Small intestine (tissue), 16 donors: ENCODE measurements at places on chromosomes 16 and 17. TPM values are rescaled to one million over a fixed set of nuclear protein-coding genes. Genes with fewer than 3 reads are reported as not detected.

CNTD1 gene
- not detected for polyA plus RNA-seq

PIK3R5 gene
- 1.3 TPM for polyA plus RNA-seq

WNT9B gene
- 0.54 TPM for polyA plus RNA-seq

G6PC1 gene
- 12.1 TPM for polyA plus RNA-seq

CES4A gene
- polyA plus RNA-seq, result 5.1 TPM

RHBDL3 gene
- not detected for polyA plus RNA-seq

CTRB2 gene
- not detected for polyA plus RNA-seq

- no peak for DNase-seq
- H3K27ac ChIP-seq, result peak overlapping the region; percentile 22
- no peaks in the 10 kb centered on the region for H3K27me3 ChIP-seq
- H3K4me1 ChIP-seq, result peaks cover 39% of the 10 kb centered on the region
- peaks cover 99% of the 10 kb centered on the region for H3K36me3 ChIP-seq
Measured at GRCh38 chr17:38915639-38915995, 9.8 kb upstream of the LASP1NB start.

GRCh38 chr17:34533806-34534527 is 45.4 kb upstream of the TMEM132E start:
- H3K4me1 ChIP-seq, result no peaks in the 10 kb centered on the region
- H3K36me3 ChIP-seq, result no peaks in the 10 kb centered on the region
- no peak overlapping the region for H3K27ac ChIP-seq
- H3K27me3 ChIP-seq, result no peaks in the 10 kb centered on the region

DNA sequence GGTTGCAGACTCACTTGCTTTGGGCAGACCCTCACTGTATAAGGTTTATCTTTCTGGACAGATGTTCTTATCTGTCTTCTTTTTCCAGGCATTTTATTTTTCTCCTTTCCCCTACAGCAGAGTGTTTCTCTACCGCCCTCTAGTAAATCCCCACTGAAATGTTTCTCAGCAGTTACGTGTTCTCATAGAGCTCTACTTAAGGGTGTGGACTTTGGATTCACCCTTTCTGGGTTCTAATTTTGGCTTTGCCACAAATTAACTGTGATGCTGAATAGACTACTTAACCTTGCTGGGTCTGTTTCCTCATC is 2.0 kb downstream of the ADAT1 start:
- DNase-seq, result peak; percentile 52
- H3K4me1 ChIP-seq, result peaks cover 4% of the 10 kb centered on the region
- H3K4me3 ChIP-seq, result no peak overlapping the region
- no peak overlapping the region for H3K27ac ChIP-seq

- H3K4me3 ChIP-seq, result no peak overlapping the region
- peaks cover 38% of the 10 kb centered on the region for H3K4me1 ChIP-seq
- DNase-seq, result no peak
- H3K36me3 ChIP-seq, result peaks cover 31% of the 10 kb centered on the region
- H3K27me3 ChIP-seq, result no peaks in the 10 kb centered on the region
- no peak overlapping the region for H3K27ac ChIP-seq
Measured at GRCh38 chr16:70578035-70578434, 54.4 kb downstream of the SF3B3 start.

DNA sequence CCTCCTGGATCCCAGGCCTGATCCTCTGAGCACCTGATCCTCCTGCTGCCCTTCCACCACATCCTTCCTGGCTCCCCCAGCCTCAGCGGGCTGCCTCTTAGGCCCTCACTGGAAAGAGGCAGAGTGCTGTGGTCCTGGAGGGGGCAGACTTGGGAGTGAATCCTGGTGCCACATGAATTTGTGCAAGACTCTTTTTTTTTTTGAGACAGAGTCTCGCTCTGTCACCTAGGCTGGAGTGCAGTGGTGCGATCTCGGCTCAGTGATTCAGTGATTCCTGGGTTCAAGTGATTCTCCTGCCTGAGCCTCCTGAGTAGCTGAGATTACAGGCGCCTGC is 3.1 kb downstream of the GHDC start:
- H3K27ac ChIP-seq, result no peak overlapping the region
- H3K36me3 ChIP-seq, result no peaks in the 10 kb centered on the region
- no peaks in the 10 kb centered on the region for H3K27me3 ChIP-seq
- H3K4me3 ChIP-seq, result no peak overlapping the region
- no peaks in the 10 kb centered on the region for H3K4me1 ChIP-seq

- peaks cover 66% of the 10 kb centered on the region for H3K36me3 ChIP-seq
- H3K27ac ChIP-seq, result peak overlapping the region; percentile 95
- DNase-seq, result peak; percentile 94
- no peak overlapping the region for H3K4me3 ChIP-seq
- H3K4me1 ChIP-seq, result peaks cover 13% of the 10 kb centered on the region
Measured at GRCh38 chr17:17109907-17110306, 67.7 kb downstream of the MPRIP start.

DNA sequence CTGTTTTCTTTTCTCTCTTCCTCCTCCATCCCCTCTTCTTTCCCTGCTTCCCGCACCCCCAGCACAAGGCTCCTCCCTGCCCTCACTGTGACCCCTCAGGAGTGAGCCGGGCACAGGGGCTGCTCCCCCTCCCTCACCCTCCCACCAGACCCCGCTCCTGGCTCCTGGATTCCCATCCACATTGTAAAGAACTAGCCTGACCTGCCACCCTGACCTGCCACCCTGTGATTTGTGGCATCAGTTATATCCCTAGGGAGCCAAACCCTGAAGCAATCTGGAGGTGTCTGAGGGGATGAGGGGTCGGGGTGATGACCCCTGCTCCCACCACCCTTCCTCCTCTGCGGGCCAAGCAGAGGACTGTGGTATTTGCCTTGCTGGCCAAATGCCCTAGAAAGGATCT is 98.0 kb upstream of the LHX1 start:
- H3K4me3 ChIP-seq, result no peak overlapping the region
- DNase-seq, result no peak
- H3K27me3 ChIP-seq, result peaks cover 2% of the 10 kb centered on the region
- no peaks in the 10 kb centered on the region for H3K4me1 ChIP-seq
- no peaks in the 10 kb centered on the region for H3K36me3 ChIP-seq
- no peak overlapping the region for H3K27ac ChIP-seq

DNA sequence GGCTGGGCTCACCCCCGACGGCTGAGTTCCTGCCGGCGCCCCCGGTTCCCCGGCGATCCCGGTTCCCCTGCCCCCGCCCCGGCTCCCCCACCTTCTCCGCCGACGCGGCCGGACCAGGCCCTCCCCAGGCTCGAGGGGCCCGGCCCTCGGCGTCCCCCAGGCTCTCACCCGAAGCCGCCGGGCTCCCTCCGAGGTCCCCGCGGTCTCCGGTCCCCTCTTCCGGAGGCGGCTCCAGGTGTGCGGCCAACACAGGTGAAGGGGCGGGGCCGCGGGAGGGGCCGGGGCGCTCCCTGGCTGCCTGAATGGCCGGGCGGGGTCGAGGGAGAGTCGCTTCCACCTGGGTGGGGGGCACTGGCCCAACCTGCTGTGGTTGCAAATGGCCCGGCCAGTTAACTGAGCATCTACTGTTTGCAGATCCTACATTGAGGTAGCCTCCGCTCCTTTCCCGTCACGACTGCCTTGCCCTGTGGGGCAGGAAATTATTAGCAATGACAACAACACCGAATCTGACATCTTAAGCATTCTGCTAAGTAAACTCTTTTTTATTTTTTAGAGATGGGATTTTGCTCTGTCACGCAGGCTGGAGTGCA is at the start of gene BICDL2:
Gene BICDL2 (minus strand): TSS at position 219 of the 590 bp plus-strand sequence. CDS start 1,448 bp downstream, outside the sequence.
- peak within 1 kb of the TSS; percentile 50 for H3K27ac ChIP-seq
- peak within 1 kb of the TSS; percentile 57 for H3K4me3 ChIP-seq
- peak; percentile 77 for DNase-seq

GRCh38 chr16:89319886-89320781 is 102.6 kb downstream of the ZNF778 start:
- peaks cover 67% of the 10 kb centered on the region for H3K36me3 ChIP-seq
- peak overlapping the region; percentile 32 for H3K27ac ChIP-seq
- H3K4me1 ChIP-seq, result peaks cover 42% of the 10 kb centered on the region
- no peak overlapping the region for H3K4me3 ChIP-seq
- H3K27me3 ChIP-seq, result no peaks in the 10 kb centered on the region

DNA sequence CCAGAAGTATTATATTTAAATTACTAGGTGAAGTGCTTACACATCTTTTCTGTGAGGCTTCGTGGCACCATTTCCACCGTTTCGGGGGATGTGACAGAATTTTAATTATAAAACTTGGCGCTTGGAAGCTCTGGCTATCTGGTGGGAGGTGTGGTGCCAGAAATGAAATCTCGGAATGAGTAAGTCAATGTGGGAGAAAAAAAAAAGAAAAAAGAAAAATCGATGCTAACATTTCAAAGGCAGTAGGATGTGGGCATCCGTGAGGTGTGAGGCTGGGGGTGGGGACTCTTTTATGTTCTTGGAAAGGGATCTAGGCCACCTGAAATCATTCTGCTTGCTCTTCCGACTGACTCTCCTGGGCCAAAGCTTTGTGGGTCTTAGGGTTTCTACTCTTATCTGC is 21.9 kb downstream of the CPPED1 start:
- H3K4me1 ChIP-seq, result no peaks in the 10 kb centered on the region
- H3K27ac ChIP-seq, result no peak overlapping the region
- peaks cover 16% of the 10 kb centered on the region for H3K36me3 ChIP-seq
- H3K27me3 ChIP-seq, result no peaks in the 10 kb centered on the region
- no peak overlapping the region for H3K4me3 ChIP-seq

- H3K4me1 ChIP-seq, result no peaks in the 10 kb centered on the region
- H3K27ac ChIP-seq, result no peak overlapping the region
- DNase-seq, result no peak
- no peaks in the 10 kb centered on the region for H3K27me3 ChIP-seq
- no peak overlapping the region for H3K4me3 ChIP-seq
Measured at GRCh38 chr17:12519956-12520594, 145.6 kb upstream of the MYOCD start.

DNA sequence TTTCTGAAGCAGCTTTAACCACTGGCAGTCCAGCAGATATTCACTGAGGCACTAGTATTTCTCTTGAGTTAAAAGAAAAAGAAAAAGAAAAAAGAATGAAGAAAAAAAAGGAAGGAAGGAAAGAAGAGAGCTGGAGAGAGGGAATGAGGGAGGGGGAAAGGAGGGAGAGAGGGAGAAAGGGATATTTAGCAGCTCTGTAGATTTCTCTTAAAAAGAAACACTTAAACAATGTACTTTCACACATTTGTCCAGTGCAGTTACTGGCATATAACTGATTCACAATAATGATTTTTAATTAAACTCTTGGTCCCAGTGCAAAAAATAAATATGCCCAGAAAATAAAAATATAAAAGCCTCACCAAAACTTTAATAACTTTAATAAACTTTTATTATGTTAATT is 386.4 kb downstream of the KCNJ2 start:
- no peaks in the 10 kb centered on the region for H3K4me1 ChIP-seq
- no peaks in the 10 kb centered on the region for H3K27me3 ChIP-seq
- DNase-seq, result no peak
- no peak overlapping the region for H3K4me3 ChIP-seq

- no peak overlapping the region for H3K27ac ChIP-seq
- no peak for DNase-seq
- H3K4me3 ChIP-seq, result no peak overlapping the region
- H3K36me3 ChIP-seq, result peaks cover 5% of the 10 kb centered on the region
- no peaks in the 10 kb centered on the region for H3K27me3 ChIP-seq
Measured at GRCh38 chr17:73067075-73067474, 25.4 kb downstream of the SLC39A11 start.

DNA sequence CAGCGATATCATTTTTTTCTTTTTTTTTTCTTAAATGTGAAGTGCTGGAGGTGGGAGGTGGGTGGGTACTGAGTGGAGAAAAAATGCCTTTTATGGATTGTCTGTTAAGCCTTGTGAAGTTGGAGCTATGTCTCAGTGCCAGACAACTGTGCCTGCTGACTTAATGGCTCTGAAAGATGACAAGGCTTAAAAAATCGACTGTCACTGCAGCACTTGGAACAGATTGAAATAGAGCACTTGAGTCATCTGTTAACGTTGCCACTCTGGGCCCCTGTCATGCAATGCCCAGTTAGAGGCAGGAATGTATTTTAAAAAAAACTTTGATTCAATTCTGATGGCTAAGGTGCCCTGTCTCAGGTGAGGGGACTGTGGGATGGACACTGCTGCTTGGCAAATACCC is 108.2 kb upstream of the HS3ST2 start:
- H3K4me3 ChIP-seq, result no peak overlapping the region
- H3K36me3 ChIP-seq, result no peaks in the 10 kb centered on the region
- DNase-seq, result no peak
- no peaks in the 10 kb centered on the region for H3K27me3 ChIP-seq
- no peaks in the 10 kb centered on the region for H3K4me1 ChIP-seq
- H3K27ac ChIP-seq, result no peak overlapping the region

- no peaks in the 10 kb centered on the region for H3K36me3 ChIP-seq
- H3K4me3 ChIP-seq, result no peak overlapping the region
- no peak for DNase-seq
- peaks cover 58% of the 10 kb centered on the region for H3K4me1 ChIP-seq
- H3K27me3 ChIP-seq, result no peaks in the 10 kb centered on the region
Measured at GRCh38 chr17:81434072-81434471, 38.8 kb downstream of the BAHCC1 start.

DNA sequence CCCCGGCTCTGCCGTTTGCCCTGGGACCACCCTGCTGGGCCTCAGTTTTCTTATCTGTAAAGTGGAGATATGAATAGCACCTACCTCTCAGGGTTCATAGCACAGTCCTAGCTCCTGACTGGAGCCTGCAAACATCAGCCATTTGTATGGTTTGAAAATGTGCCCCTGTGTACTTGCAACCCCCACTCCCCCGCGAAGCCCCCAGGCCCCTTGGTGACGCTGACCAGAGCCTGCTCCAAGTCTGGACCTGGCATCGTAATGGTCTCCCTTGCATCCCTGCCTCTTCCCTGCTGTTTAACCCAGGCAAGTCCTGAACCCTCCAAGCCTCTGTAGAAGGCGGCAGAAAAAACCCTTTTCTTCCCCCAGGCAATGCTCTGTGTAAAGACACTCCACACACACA is 128.0 kb downstream of the IRF8 start:
- peaks cover 7% of the 10 kb centered on the region for H3K27me3 ChIP-seq
- no peak for DNase-seq
- no peaks in the 10 kb centered on the region for H3K36me3 ChIP-seq

DNA sequence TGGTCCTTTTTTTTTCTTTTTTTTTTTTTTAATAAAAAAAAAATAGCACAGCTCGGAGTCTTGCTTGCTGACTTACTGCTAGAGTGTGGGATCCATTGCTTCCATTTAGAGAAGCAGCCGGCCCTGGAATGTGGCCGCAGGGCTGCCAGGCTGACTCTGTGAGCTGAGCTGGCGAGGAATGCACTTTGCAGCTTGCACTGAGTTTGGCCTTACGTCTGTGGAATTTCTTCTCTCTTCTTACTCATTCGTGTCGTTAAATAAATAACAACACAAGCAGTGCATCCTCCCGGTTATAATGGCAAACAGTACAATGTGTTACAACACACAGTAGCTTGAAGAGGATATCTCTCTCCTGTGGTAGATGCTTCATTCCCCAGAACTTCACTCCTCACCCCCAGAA is 69.2 kb downstream of the PRKCB start:
- H3K4me1 ChIP-seq, result no peaks in the 10 kb centered on the region
- no peaks in the 10 kb centered on the region for H3K27me3 ChIP-seq
- no peak for DNase-seq
- H3K27ac ChIP-seq, result no peak overlapping the region
- no peak overlapping the region for H3K4me3 ChIP-seq
